ENCODE measurements at places on chromosomes 3 and 15. TPM values are rescaled to one million over a fixed set of nuclear protein-coding genes. Genes with fewer than 3 reads are reported as not detected.

- no peak for DNase-seq
Measured at GRCh38 chr3:125062904-125063618, 7.3 kb upstream of the HEG1 start.

GRCh38 chr15:93217343-93217742, 128.3 kb upstream of the RGMA start:
- DNase-seq = no peak

GRCh38 chr15:77633913-77634265, 1.2 kb upstream of the LINGO1 start:
- DNase-seq = no peak

DNA sequence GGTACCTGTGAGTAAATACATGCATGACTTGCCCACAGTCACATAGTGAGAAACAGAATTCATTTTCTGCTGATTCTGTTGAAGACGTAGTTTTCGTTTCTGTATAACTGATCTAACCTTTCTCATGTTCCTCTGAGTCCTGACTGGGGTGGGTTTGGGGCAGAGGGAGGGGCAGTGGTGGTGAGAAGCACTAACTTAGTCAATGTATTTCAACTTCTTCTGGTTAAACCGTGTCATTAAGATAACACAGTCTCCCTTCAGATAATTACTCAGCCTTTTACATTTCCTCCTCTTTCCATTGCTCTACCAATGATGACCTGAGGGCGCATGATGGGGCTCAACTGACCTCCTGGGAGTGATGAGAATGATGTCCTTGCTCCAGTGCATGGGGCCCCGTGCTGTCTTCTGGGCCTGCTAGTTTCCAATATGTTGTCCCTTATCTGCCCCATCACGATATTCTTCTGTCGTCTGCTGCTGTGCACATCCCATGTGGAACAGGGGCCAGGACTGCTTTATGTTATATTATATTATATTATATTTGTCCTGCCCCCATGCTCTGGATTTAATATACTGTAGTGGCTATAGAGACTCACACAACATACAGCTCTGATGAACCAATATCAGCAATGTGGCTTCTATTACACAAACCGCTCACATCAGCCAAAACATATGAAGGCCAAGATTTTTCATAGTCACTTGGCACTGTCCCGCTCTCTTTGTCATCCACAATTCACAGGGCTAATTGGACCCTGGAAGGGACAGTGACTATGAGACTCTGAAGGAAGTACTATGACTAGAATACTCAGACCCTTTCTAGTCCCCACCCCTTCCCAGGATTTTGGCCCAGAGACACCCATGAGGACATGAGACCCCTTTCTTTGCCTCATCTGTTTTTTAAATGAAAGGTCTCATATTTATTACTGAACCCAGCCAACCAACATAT, 407.1 kb upstream of the MCTP2 start:
- DNase-seq = no peak

DNA sequence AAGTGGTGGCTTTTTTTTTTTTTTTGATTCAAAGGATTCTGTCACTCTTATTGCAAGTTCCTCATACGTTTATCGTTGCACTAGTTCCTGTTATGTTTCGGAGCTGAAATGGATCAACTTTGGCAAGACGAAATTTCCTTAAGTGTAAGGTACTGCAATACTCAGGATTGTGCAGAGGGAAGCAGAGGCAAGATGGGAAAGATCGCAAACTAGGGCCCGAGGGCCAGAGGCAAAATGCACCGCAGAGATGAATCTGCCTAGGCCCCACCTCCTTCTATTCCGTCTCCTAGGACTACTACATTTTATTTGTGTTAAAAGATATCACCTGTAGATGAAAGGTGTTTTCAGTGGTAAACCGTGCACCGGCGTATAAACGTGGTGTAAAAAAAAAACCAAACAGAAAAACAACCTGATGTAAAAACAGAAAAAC, 331 bp downstream of the RNU6-1 start:
- DNase-seq = no peak

DNA sequence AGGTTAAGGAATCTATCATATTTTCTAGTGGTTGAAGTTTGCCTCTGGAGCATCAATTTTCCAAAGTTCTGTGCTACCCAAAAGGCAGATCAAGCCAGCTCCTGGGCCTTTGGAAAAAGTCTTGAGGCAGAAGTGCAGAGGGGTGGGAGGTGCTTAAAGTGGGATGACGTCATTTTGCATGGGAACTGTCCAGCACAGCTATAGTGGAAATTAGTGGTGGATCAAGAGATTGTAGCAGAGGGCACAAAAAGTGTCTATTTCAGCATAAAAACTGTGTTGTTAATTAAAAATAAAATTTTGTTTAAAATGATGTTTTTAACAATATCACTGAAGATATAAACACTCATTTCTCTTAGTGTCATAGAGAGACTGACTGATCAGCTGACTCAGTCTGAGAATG, 221.9 kb downstream of the LRRN1 start:
- DNase-seq = no peak

GRCh38 chr15:71511796-71512681, 298.3 kb upstream of the NR2E3 start:
- no peak for DNase-seq

The GOLGA8R gene
- 4.2 TPM for total RNA-seq

The PCSK6 gene
- total RNA-seq = 0.41 TPM

The ATP13A5 gene
- total RNA-seq = not detected

The GOLGA6B gene
- total RNA-seq = not detected

The IDH3A gene
- 46.8 TPM for total RNA-seq
